Activated T-helper 17 cell treated with anti-CD3 and anti-CD28 coated beads, Interleukin-2, amount 50 U/mL, for 72 hours (primary cell): ENCODE measurements at places on chromosomes 12 and 14. TPM values are rescaled to one million over a fixed set of nuclear protein-coding genes. Genes with fewer than 3 reads are reported as not detected.

Gene HPD
- total RNA-seq: not detected

Gene LRRC9
- not detected for total RNA-seq

Gene ITFG2
- total RNA-seq: 34.8 TPM

DNA sequence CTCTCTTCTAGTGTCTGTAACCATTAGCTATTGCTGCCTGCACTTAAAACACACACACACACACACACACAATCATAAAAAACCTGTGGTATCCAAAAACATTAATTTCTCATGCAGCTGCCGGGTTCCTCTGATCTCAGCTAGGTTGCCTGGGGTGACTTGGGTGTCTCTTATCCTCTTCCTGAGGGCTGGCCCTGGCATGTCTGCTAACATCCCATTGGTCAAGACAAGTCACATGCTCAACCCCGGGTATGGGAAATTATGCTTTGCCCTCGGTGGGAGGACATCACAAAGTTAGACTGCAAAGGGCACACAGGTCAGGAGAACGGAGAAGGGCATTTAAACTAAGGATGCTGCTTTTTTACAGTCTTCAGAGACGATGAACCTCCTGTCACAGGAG is 55.7 kb downstream of the TRPV4 start:
- ATAC-seq: peak; percentile 88
